Smooth muscle cell of trachea (primary cell): ENCODE measurements at places on chromosomes 2 and 18. TPM values are rescaled to one million over a fixed set of nuclear protein-coding genes. Genes with fewer than 3 reads are reported as not detected.

CCDC141 gene
- total RNA-seq: under 0.01 and 0.29 TPM in 2 replicates

CD207 gene
- total RNA-seq: not detected in 2 replicates

CBLN2 gene
- not detected in 2 replicates for total RNA-seq

MERTK gene
- 0.29 and 0.99 TPM in 2 replicates for total RNA-seq

KCNE4 gene
- total RNA-seq: 13.4 and 21.2 TPM in 2 replicates
